Left ventricle myocardium superior (tissue), 1 donor: ENCODE measurements at places on chromosomes 3 and 15. TPM values are rescaled to one million over a fixed set of nuclear protein-coding genes. Genes with fewer than 3 reads are reported as not detected.

DNA sequence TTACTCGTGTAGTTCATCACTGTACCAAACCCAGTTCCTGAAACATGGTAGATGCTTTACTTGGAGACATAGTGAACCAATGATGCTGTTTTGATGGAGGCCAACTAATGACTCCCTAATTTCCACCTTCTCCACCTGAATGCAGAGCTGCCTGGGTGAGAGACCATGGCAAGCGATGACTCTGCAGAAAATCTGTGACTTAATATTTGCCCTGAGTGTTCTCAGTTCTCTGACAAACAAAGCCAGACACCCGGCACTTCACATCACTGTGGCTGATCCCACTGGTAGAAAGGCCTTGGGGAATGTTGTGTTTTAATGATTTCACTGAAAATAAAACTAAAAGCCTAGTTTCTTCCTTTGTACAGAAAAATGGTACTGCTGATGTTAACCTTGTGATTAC lies 39.5 kb upstream of the UBE3A start:
- no peak for DNase-seq

- DNase-seq, result no peak
Observed at GRCh38 chr3:160945336-160945735, 159.8 kb downstream of the B3GALNT1 start.

DNA sequence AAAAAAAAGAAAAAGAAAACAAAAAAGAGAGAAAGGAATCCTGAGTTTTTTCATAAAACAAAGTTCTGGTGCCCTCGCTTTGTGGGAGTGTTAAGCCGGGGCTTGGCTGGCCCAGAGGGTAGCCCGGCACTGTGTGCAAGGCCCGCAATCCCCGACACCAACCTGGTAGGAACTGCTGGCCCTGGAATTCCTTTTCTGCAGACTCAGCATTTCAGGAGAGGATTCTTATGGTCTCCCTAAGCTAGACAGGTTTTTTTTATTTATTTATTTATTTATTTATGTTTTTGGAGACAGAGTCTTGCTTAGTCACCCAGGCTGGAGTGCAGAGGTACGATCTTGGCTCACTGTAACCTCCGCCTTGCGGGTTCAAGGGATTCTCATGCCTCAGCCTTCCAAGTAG lies 238.8 kb downstream of the PDCD6IP start:
- no peak for DNase-seq

DNA sequence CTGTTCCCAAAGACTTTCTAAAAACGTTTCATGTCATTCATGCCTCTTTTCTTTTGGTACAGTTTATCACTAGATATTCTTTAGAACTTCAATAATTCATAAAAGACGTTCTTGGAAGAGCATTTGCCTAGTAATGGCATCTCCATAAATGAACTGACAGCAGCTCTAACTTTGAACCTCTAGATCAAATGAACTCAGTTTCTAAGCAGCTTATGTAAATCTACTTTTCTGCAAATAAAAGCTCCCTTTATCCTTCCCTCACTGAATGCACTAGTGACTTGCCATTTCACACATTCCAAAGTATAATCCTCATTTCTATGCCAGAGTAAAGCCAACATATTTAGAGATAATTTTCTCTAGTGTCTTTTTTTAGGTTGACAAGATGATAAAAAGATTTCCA lies 85.2 kb downstream of the ZMAT3 start:
- no peak for DNase-seq

- no peak for DNase-seq
Observed at GRCh38 chr15:32843219-32843815, 125.5 kb downstream of the GREM1 start.

GRCh38 chr3:64028754-64029153 lies 5.5 kb upstream of the PSMD6 start:
- DNase-seq, result no peak

DNA sequence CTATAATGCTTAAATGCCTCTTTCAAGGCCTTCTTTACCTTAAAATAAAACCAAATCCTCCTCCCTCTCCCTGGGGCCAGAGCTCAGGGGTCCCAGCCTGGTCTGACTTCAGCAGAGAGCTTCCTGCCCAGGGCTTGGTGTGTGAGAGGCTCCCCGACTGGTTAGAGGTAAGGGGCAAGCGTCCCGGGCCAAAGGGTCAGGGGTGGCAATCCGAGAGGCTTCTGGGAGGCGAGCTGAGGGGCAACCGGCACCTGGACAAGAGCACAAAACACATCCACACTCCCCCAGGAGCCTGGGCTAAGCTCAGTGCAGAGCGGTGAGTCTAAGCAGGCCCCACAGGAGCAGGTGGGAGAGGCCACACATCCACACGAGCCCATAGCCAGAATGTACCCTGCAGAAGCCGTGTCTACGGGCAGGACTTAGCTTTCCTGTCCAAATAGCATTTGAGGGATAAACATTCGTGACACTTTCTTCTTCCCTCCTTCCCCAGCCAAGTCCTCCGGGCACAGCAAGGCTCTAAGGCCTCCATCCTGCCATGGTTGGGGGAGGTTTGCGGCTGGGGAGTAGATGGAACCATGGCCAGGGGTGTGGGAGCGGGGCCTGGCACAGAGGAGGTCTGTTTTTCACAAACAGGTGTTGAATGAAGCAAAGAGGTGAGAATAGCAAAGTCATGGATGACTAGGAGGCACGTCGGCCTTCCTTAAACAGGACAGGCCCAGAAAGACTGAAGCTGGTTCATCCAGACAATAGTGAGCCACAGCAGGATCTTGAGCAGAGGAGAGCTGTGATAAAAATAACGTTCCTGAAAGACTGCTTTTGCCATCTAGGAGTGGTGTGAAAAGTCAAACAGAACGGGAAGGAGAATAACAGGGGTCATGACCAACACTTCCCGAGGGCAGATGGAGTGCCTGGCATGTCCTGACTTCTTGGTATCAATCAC lies 98.7 kb upstream of the IQSEC1 start:
- DNase-seq, result no peak

DNA sequence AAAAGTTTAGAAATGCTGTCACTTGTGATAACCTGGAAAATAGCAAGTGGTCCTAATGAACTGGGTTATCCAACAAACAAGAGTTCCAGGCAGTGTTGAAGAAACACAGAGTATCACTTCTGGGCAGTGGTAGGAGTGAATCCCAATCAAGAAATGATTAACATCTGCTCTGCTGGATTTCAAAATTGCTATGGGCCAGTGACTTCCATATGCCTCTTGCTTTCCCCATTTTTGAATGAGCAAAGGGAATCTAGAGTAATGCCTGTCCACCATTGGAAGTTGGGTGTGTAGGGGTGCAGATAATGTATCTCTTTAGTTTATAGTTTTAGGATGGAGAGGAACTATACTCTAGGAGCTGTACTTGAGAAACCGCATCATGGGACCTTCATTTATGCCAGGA lies 236.5 kb downstream of the RPLP1 start:
- no peak for DNase-seq

GRCh38 chr3:123446610-123447109 lies 2.2 kb downstream of the ADCY5 start:
- DNase-seq, result no peak

DNA sequence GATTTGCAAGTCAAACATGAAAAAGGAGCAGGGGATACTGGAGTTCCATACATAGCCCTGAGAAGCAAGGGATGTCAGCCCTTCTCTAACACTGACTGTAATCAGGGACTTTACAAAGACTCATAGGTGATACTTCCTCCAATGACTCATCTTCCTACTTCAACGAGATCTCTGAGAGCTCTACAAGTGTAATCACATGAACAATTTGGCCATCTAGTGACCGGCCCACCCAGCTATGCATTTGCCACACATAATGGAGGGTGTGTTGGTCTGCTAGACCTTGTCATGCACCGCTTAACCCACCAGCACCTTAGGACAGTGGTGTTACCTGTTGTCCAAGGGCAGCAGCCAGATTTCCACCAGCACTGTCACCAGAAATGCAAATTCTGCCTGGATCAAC lies 75.3 kb downstream of the NCEH1 start:
- no peak for DNase-seq

- DNase-seq, result no peak
Observed at GRCh38 chr3:45049807-45050206, 23.7 kb downstream of the CLEC3B start.

- no peak for DNase-seq
Observed at GRCh38 chr15:86016750-86017149, 62.9 kb upstream of the AGBL1 start.

GRCh38 chr3:54578417-54578816 lies 349.4 kb downstream of the LRTM1 start:
- no peak for DNase-seq

DNA sequence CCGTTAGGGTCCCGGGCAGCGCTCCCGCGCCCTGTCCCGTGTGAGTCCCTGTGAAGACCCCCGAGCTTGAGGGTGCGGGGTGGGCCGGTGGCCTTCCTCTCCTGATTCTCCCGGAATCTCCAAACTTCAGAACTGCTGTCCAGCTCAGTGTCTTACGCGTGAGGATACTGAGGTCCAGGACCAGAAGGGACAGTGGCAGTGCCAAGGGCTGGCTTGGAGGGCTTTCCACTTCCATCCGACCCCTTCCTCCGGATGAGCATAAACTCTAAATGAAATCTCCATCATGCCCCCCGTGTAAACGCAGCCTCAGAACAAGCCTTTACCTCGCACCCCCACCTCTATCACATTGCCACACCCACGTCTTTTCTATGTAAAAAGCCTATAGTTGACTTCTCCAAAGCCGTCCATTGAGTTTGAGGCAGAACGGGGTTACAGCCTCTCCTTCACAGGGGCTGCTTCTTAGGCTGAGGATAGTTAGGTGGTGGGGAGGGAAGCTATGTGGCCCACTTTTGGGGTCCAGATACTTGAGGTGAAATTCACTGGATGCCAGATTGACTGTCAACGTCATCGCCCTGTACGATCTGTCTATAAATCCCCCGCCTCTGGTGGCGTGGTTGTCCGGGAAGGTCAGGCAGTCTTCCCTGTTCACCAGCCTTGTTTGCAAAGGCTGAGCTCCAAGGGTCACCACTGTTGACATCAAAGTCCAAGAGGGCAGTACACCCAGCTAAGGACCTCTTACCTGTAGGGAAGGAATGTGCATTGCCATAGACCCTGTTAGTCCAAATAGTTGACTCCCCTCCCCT lies 1.1 kb downstream of the EDEM1 start:
- no peak for DNase-seq

GRCh38 chr15:62907275-62907674 lies 135.3 kb upstream of the TPM1 start:
- DNase-seq, result no peak

DNA sequence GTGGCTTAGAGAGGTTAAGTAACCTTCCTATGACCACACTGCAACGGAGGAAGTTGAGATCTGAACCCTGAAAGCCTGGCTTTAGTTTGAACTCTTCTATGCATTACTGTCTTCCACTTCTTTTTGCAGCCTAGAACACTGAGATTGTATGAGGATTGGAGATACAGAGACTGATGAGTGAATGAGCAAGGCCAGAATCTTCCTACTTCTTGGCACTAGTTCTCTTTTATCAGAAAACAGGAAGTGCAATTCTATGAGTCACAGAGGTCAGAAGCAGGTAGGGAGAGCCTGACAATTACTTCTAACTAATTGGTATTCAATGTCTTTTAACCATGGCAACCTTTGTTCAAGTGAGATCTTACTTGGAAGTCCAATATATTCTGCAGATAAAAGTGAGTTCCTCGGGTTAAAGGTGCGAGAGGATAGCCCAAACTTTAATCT lies 219.0 kb downstream of the SHQ1 start:
- DNase-seq, result no peak

DNA sequence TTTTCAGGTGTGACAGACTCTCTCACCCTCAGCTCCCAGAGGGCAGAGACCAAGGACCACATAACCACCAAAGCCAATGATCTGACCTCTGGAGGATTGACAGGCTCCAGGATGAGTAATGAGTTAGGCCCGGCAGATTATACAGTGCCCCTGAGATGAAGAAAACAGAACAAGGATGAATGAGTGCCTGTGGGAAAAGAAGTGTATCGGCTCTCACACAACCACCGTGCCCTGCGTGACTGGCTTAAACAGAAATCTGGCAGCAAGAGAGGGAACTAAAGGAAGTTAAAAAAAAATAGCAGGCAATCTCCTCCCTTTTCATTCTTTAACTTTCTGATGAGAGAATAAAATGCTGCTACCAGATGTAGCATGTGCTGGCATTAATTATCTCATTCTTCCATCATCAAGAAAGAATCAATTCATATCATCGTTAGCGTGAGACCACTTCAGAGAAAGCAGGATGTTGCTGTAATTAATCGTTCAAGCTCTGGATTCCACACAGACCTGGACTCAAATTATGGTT lies 227.5 kb upstream of the COL8A1 start:
- no peak for DNase-seq

GRCh38 chr3:146130881-146131371 lies 30.1 kb downstream of the PLOD2 start:
- no peak for DNase-seq

DNA sequence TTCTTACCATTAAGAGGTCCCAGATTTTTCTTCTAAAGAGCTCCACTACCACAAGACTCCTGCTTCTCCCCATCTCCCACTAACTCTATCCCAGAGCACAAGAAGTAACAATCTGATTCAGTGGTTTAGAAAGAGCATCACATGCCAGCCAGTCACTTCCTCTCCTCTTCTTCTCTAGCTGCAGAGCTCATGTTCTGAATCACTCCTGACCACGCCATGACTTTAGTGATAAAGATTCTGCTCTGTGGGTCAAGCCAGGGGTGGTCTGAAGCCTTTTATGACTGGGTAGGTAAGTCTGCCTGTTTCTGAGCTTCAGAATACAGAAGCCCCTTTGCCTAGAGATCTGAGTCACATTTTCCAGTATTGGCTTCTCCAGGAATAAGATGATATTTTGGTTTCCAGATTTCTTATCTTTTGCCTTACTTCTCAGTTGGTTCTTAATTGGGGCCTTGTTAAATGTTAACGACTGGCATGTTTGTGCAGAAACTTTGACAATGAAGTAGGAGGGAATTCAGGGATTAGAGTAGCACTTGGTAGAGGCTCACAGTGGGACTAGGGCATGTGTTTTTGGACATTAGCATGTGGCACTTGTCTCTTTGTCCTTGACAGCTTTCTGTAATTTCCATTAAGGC lies 27.6 kb upstream of the ADAMTSL3 start:
- DNase-seq, result no peak

DNA sequence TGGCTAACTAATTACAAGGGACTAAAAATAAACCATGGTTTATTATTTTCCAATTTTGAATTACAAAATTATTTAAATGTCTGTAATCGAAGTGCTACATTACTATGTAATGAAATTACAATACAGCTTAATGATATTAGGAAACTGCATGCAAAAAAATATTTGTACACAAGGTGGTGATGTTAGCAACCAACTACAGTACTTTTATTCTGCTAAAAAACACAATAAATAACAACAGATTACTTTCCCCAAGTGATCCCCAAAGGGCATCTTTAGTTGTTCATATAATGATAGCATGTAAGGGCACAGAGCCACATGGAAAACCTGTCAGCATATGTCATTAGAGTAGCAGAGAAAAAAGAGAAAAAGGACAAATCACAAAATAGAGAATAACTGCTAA lies 147.5 kb upstream of the SOX2 start:
- no peak for DNase-seq

FETUB gene
- total RNA-seq, result not detected

GRIP2 gene
- total RNA-seq, result 37.0 TPM

IGF2BP2 gene
- 16.7 TPM for total RNA-seq

TOPBP1 gene
- 10.0 TPM for total RNA-seq

TIMP4 gene
- 15.0 TPM for total RNA-seq

EEF1AKMT4 gene
- 1.6 TPM for total RNA-seq

TMC3 gene
- total RNA-seq, result not detected

TICRR gene
- 0.12 TPM for total RNA-seq

KLHL40 gene
- total RNA-seq, result 0.12 TPM

LCTL gene
- total RNA-seq, result not detected

TEX9 gene
- 0.40 TPM for total RNA-seq

CD276 gene
- total RNA-seq, result 39.0 TPM

GOLGA6A gene
- not detected for total RNA-seq

ITIH4 gene
- total RNA-seq, result 4.1 TPM
